ENCODE measurements at places on chromosomes 16 and 17. TPM values are rescaled to one million over a fixed set of nuclear protein-coding genes. Genes with fewer than 3 reads are reported as not detected.

- no peak for DNase-seq
Observed at GRCh38 chr17:17506893-17507464, 10.8 kb upstream of the RASD1 start.

- no peak for DNase-seq
Observed at GRCh38 chr16:84476401-84476800, 28.1 kb downstream of the MEAK7 start.

DNA sequence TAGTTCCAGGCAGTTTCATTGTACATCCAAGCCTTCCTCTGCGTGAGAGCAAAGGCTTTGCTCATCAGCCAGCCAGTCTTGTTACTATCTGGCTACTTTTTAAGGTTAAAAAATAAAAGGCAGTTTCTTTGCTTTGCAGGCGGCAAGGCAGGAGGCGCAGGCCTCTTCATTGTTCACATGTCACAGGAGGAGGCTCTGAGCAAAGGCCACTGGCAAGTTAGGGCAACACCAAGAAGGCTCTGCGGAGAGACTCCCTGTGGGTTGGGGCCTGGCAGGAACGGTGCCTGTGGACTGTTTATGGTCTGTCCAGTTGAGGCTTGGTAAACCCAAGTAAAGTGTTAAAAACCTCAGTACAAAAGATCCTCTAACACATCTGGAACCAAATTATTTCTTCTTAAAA lies 3.9 kb upstream of the NT5C start:
- no peak for DNase-seq

- DNase-seq: no peak
Observed at GRCh38 chr16:31452631-31453106, 6.6 kb upstream of the ARMC5 start.

GRCh38 chr17:44776628-44777393 lies 18.0 kb downstream of the ADAM11 start:
- DNase-seq: no peak

DNA sequence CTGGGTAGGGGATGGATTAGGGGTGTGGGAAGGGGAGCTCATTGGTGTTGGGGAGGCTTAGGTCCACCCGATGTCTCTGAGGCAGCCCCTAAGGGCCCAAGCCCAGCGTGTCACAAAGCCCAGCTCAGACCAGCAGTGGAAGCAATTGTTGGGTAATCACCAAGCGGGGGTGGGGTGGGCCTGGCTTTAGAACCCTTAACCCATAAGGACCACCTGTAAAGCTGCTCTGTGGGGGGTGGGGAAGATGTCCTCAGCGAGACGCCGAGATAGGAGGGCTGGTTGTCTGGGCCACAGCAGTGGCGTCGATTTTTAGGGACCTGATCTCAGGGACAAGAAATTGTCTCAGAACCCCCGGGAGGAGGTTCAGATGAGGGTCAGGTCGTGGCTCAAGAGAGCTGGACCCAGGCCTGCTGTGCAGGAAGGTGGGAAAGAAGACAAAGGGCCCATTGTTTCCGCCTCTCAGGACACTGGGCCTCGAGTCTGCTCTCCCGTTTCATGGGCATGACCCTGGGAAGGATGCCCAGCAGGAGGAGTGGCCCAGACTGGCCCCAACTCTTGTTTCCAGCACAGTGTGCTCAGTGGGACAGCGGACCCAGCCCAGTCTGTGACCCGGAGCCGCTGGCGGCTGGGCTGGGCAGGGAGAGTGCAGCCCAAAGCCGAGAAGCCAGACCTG lies 15.9 kb downstream of the ST6GALNAC2 start:
- no peak for DNase-seq

The SDK2 gene
- not detected for polyA plus RNA-seq

The RCVRN gene
- not detected for polyA plus RNA-seq

GRCh38 chr17:49843774-49844350 lies 4.0 kb downstream of the TAC4 start:
- DNase-seq: no peak

DNA sequence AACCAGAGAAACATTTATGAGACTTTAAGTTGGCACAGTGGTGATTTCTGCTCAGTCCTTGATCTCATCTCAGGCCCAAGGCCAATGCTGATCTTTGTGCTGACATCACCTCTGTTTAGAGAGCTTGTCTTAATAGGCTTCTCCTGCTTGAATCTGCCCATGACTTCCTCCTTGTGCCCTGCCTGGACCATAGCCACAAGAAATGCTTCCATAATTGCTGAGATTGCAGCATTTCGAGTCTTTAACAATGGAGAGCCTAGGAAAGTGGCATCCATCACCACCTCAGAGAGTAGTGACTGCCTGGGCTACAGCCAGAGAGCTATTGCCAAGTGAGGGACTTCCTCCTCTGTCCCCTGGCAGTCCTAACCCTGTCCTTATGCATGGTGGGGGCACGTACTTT lies 25.1 kb upstream of the MMP2 start:
- no peak for DNase-seq

DNA sequence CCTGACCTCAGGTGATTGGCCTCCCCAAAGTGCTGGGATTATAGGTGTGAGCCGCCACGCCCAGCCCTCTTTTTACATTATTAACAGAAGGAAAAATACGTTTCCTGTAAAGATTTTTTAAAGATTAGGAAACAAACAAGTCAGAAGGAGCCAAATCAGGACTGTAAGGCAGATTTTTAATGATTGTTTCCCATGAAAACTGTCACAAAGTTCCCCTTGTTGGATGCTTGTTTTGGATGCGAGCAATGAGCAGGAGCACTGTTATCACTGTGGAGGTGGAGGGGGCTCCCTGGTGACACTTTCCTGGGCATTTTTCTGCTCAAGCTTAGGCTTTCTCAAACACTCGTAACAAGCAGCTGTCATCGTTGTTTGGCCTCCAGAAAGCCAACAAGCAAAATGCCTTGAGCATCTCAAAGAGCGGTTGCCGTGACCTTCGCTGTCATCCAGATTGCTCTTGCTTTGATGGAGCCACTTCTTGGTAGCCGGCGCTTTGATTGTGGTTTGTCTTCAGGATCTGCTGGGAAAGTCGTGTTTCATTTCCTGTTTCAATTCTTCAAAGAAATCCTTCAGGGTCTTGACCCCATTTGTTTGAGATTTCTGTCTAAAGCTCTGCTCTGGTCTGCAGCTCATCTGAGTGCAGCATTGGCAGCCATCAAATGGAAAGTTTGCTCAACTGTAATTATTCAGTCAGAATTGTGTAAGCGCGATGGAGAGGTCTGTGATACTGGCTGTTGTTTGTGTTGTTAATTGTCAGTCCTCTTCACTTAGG lies 128.7 kb downstream of the RPTOR start:
- no peak for DNase-seq

The ZNF624 gene
- polyA plus RNA-seq: 0.45 TPM

The KRT13 gene
- polyA plus RNA-seq: not detected

GRCh38 chr17:44785921-44786320 lies 27.1 kb downstream of the ADAM11 start:
- DNase-seq: no peak

DNA sequence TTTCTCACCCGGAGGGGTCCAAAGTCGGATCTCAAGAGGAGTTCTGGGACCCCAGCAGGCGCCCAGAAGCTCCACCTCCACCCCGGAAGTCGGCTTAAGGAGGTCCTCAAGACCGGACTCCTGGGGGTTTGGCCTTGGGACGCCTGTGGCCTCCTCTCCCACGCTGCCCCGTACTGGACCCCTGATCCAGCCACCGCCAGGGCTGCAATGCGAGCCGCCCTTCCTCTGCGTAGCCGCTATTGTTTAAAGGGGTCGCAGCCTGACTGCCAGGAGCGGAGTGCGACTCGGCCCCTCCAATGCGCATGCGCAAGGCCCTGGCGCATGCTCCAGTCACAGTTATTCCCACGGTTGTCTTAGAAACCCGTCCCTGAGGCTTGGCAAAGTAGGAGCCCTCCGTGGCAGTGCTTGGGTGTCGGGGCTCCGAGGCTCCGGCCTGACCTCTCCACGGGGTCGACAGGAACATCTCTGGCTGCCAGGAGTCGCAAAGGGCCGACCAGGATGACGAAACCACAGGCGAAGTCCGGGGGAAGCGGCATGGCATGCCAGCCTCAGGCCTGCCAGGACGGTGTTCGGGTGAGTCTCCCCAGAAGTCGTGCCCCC lies 719.0 kb downstream of the KCNJ18 start:
- no peak for DNase-seq

- DNase-seq: no peak
Observed at GRCh38 chr17:37392024-37392590, 14.5 kb downstream of the ACACA start.

The OR4D1 gene
- not detected for polyA plus RNA-seq

GRCh38 chr16:65751622-65752521 lies 614.6 kb upstream of the CDH5 start:
- DNase-seq: no peak

DNA sequence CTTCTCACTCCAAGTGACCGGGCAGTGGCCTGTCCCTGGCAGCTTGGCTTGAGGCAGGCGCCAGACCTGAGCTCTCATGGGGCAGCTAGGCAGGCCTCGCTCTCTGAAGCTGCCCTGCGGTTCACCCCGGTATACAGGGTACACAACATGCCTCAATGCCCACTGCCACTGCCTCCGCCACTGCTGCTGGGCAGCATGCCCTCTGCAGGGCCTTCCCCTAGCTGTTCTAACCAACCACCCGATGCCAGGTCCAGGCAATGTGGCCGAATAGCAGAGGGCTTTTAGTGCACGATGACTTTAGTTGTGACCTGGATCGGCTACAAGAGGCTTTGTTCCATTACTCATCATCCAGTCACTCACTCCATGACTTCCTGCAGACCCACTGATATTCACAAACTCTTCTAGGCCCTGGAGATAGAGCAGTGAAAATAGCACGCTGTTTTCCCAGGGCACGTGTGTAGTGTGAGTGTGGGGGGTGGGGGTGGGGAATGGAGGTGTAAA lies 19.7 kb downstream of the CDC42EP4 start:
- DNase-seq: peak; percentile 38

GRCh38 chr17:2051061-2051932 lies 3.6 kb upstream of the HIC1 start:
- no peak for DNase-seq

GRCh38 chr16:12257926-12258561 lies 281.5 kb downstream of the SNX29 start:
- DNase-seq: no peak

DNA sequence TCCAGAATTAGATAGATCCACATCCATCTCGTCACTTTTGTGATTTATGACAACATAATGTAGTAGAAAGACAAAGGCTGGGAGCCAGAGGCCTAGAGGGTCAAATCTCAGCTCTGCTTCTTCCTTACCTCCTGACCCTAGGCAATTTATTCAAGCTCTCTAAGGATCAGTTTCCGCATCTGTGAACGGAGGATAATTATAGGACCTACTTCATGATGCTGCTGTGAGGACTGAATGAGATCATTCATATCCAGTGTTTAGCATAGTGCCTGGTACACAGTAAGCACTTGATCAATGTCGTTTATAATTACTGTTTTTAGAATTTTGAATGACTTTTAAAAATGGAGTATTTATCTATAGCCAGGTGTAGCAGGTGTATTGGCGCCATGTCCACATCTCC lies 128.4 kb downstream of the SHISA9 start:
- no peak for DNase-seq

The DHRS7C gene
- not detected for polyA plus RNA-seq

DNA sequence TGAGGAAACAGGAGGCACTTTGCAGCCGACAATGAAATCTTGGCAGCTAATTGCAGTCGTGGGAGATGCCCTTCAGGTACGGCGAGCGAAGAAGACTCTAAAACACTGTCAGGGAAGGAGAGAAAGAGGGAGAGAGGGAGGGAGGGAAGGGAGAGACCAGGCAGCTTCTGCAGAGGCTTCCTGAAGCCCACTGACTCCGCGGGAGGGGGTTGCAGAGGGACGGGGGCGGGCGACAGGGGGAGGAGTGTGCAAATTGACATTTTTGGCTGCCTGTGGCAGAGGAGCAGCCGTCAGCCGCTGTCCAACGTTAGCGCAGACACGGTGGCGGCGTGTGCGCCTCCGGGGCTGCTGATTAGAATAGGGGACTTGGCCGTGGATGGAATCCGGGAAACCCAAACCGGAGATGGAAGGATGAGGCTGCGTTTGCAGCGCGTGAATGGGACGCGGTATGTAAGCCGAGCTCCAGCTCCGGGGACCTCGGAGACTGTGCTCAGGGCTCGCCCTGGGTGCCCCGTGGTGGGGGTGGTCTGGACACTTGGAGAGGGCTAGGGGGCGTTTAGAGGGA lies 849.1 kb upstream of the RBFOX1 start:
- no peak for DNase-seq

GRCh38 chr17:82795615-82796014 lies 43.8 kb downstream of the TBCD start:
- no peak for DNase-seq

The TEX14 gene
- not detected for polyA plus RNA-seq

GRCh38 chr17:4748686-4749085 lies 9.0 kb upstream of the CXCL16 start:
- DNase-seq: no peak

The GGT6 gene
- polyA plus RNA-seq: not detected

The TMIGD1 gene
- polyA plus RNA-seq: not detected

DNA sequence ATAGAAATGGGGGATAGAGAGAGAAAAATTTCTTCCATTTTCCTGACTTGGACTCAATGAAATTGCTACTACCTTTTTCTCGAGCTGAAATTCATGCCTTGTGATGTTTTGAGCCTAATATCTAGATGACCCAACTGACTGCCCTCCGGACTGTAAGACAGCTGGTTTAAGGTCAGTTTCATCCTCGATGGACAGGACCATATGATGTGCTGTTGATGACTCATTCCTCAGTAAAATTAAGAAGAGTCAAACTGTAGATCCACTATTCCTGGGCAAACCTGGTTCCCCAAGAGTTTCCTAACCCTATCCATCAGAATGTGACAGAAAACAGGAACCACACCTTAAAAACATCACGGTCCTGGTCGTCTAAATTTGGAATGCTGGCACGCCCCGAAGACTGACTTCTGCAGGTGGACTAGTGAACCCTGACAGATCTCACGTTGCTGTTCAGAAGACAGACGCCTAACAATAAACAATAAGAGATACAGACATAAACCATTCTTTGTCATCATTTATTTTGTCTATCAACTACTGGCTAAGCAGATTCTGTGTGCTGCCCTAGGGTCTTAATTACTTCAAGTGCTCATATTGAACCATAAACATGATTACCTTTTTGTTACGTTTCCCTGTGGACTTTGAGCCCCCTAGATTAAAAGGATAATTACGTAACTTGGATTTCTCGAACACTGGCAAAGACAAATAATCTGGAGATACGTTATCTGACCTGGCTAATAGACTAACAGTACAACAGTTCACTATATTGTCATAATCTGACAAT lies 45.1 kb upstream of the NOS2 start:
- DNase-seq: no peak

DNA sequence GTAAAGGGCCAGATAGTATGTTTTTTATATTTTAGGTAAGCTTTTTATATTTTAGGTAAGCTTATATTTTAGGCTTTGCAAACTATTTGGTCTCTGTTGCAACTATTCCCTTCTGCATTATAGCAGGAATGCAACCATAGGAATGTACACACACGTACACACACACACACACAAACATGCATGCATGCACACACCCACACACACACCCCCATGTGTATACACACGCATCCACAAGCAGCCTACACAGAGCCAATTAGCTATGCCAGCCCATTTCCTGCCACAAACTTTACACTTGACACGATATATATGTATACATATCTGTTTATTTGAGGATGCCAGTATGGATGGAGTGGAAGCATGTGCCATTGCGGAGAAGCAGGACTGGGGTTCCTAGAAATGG lies 7.5 kb upstream of the TRPV3 start:
- no peak for DNase-seq

The PABPN1L gene
- 0.39 TPM for polyA plus RNA-seq

- no peak for DNase-seq
Observed at GRCh38 chr16:68230956-68231355, 5.0 kb downstream of the ESRP2 start.

All from CD14-positive monocyte (primary cell).